ENCODE measurements at places on chromosomes 2 and 18.

GRCh38 chr2:94881070-94881469 lies 9.8 kb downstream of the TEKT4 start:
- DNase-seq: no peak

DNA sequence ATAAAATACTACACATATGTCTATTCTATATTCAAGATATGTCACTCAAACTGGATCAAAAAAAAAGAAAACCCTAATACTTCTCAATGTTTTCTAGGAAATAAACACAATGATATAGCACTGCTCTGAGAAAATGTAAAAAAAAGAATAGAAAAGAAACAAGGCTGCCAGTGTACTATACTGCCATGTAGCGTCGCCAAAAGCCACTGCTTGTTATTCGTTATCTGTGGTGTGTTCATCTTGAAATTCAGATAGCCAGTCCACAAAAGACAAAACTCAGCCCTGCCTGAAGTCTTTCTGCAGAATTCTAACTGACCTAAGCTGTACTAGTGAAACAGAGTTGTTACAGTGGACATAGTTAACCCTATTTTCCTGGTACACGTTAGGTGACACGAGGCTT lies 12.2 kb upstream of the YPEL5 start:
- DNase-seq: no peak

GRCh38 chr2:6934758-6935651 lies 17.8 kb downstream of the RNF144A start:
- no peak for DNase-seq

GRCh38 chr2:11248-11941 lies 34.9 kb downstream of the FAM110C start:
- no peak for DNase-seq

DNA sequence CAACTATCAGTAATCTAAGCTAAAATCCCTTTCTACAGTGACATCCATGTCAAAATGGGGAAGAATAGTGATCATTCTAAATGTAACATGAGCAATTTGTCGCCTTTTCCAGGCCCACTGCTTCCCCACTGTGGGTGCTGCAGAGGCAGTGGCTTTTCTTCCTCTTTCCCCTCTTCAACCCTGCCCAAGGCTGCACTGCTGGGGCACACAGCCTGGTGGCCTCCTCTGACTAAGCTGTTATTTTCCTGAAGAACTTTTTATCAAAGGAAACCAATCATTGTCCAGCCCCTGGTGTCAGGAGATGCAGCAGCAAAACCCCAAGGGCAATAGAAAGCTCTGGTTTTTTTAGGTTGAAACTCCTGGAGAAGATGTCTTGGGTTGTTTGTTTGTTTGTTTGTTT lies 117.6 kb upstream of the KLF7 start:
- DNase-seq: no peak

GRCh38 chr2:101571951-101572350 lies 97.0 kb upstream of the RFX8 start:
- no peak for DNase-seq

GRCh38 chr2:142877216-142877838 lies at the start of gene KYNU:
TSS of gene KYNU (plus strand) at chr2:142877664. CDS start at chr2:142885368, 7,704 bp downstream.
- no peak for DNase-seq

- DNase-seq: no peak
These were observed 36.1 kb downstream of the TMEM163 start for GRCh38 chr2:134682726-134683125.

GRCh38 chr18:23662309-23663263 lies at the start of gene ANKRD29:
TSS of gene ANKRD29 (minus strand) at chr18:23662911. CDS start at chr18:23662730, 181 bp downstream.
- peak; percentile 34 for DNase-seq

- DNase-seq: no peak
These were observed 19.1 kb downstream of the MXD1 start for GRCh38 chr2:69933839-69934613.

DNA sequence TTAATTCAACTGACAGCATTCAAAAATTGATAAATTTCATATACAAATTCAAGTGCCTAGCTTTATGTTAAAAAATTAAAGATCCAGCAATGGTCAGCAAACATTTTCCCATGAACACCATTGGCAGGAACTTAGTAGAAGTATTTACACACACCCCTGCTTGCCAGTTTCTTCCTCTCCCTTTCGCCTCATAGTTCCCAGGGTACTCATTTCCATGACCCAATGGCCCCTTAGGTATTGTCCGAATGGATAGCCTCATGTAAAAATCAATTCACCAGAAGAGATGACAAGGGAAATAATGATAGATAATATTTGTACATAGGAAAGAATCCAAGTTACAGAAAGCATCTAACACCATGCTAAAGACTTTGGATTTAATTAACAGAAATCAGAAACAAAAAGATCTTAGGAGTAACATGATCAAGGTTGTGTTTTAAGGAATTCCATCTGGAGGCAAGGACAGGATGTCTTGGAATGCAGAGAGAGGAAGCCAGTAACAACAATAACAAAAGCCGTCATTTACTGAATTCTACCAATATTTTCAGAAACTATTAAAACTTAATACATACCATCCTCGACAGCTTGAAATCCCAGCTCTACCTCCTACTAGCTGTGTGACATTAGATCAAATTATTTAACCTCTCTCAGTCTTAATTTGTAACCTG lies 423.0 kb downstream of the IRS1 start:
- no peak for DNase-seq

GRCh38 chr2:25664183-25664964 lies 9.0 kb downstream of the DTNB start:
- peak; percentile 19 for DNase-seq

DNA sequence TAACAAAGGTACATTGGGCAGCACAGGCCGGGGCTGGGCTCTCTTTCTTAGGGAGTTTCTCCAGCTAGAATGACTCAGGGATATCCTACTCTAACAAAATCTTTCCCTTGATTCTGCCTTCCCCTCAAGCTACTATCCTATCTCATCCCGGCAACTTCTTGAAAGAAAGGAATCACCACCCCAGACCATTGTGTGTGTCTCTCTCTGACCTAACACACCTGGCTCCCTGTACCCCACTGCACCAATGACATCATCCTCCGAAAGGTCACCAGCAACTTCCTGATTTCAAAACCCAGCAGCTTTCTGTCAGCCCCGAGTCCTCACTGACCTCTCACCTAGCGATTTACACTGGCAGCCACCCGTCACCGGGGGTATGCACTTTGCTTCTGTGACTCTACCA lies 72.1 kb upstream of the MAP4K4 start:
- DNase-seq: no peak

DNA sequence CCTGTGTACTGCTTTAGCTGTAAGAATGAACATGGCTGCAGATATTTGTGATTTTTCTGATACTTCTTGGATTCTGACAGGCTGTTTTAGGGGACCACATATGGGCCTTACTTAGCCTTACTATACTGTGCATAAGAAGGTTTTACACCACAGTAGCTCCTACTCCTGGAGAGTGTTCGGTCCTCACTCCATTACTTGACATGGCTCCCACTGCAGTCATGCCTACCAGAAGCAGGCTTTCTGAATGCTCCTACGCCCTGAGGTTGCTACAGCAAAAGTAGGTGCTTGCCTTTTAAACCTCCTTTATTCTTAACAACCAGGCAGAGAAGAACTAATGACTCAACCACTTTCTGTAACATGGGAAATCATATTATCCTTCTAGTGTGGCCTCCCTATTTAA lies 125.2 kb upstream of the MAP2 start:
- no peak for DNase-seq

- no peak for DNase-seq
These were observed 825.1 kb downstream of the SLC4A3 start for GRCh38 chr2:220452561-220452960.

GRCh38 chr18:52000435-52000834 lies 339.6 kb upstream of the DCC start:
- DNase-seq: no peak

- no peak for DNase-seq
These were observed 234.2 kb downstream of the CDH2 start for GRCh38 chr18:27942706-27943105.

- DNase-seq: no peak
These were observed 6.4 kb downstream of the CD207 start for GRCh38 chr2:70828914-70829824.

- no peak for DNase-seq
These were observed 22.5 kb upstream of the SIGLEC15 start for GRCh38 chr18:45802814-45803492.

DNA sequence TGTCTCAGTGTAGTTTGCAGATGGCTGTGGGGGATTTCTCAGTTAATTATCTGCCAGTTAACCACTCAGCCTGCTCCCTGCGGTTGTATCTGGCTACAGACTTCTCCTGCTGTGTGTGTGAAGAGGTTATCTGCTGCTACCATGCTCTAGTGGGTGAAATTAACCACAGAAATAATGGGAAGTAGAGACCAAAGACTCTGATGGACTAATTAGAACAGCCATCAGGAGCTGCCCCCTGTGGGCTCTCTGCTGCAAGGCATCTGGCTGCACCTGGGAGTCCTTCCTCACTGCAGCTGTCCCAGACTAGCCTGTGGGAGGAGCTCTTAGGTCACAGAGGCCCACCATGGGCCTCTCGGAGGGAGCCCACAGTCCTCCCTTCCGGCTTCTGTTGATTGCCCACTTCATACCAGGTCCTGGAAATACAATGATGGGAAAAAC lies 66.6 kb downstream of the CTIF start:
- no peak for DNase-seq

- no peak for DNase-seq
These were observed 34.0 kb upstream of the KLF11 start for GRCh38 chr2:10009271-10009810.

- DNase-seq: no peak
These were observed 43.8 kb upstream of the CDH19 start for GRCh38 chr18:66647671-66648070.

- DNase-seq: no peak
These were observed 221.8 kb downstream of the ANAPC1 start for GRCh38 chr2:111662039-111662770.

DNA sequence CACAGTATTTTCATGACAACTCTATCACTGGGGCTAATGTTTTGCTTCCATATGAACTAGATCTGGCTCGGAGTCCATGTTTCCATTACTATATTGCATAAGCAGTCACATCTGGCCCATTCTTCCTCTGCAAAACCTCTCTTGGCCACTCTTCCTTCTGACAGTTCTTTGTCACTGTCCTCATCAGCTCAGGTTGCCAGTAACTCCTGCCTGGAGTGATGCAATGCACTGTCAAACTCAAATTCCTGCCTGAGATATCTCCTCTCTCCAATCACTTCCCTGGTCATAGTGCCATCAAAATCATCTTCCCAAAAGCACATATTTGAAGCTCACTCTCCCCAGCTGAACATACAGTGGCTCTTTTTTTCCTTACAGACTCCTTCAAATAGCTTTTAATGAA lies 66.1 kb downstream of the COLEC12 start:
- DNase-seq: no peak

DNA sequence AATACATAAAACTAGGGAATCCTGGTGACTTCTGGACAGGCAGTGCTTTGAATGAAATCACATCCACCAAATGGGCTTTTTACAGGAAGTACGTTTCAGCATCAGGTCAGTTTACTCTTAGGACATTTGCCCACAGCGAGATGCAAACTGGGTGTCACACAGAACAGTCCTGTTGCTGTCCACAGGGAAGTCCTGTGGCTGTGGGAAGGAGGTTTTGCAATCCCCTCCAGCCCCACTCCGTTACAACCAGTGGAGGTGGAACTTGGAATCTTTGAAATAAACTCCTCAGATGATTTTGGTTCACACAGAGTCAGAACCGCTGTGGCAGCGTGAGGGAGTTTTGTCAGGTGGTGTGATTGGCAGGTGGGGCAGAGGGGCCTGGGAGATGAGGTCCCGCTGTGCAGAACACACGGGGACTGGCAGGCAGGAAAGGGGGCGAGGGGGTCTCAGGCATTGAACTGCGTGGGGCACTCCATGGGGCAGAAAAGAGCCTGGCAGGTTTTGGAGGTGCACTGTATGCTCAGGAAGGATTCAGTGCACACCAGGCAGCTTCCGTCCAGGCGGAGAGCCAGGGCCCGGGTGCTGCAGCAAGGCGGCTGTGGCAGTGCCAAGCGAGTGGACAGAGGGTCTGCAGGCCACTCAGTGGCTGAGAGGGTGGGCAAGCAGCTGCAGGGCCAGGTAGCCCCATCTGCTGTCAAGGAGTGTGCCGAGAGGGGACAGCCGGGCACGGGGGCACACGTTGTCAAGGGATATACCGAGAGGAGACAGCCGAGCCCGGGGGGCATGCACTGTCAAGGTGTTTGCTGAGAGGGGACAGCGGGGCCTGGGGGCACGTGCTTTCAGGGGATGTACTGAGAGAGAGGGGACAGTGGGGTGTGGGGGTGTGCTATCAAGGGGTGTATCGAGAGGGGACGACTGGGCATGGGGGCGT lies 148.7 kb downstream of the LDLRAD4 start:
- DNase-seq: no peak

GRCh38 chr2:128357506-128358370 lies 39.1 kb upstream of the HS6ST1 start:
- DNase-seq: no peak

DNA sequence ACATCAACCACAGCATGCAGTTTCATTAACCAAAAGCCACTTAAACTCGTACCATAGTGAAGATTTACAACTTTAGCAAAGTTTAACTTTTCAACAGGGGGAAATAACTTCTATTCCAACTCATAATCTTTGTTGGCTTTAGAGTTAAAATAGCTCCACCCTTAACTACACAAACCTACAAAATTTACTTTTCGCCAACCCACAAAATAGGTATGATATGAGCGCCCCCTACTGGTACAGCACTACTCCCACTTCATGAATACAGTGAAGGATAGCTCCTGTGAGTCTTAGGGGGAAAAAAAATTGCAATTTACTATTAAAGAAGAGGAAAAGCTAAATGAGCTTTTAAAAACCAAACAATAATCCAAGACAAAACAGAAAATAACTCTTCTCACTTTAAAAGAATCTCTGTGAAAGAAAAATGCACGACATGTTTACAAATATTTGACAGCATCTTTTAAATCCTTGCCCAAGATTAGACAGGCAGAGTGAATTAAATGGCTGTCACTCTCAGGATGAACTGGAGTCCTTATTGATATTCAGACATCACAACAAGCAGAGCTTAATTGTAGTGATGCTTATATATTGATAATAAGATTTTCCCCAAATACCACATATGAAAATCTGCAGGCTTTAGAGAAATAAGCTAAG lies 32.2 kb downstream of the TMEFF2 start:
- no peak for DNase-seq

- DNase-seq: no peak
These were observed 256.4 kb upstream of the NETO1 start for GRCh38 chr18:73124175-73124574.
